ENCODE measurements at places on chromosomes 5 and 9.

- no peak for DNase-seq
These were observed 61.7 kb downstream of the RGS3 start for GRCh38 chr9:113525205-113525604.

DNA sequence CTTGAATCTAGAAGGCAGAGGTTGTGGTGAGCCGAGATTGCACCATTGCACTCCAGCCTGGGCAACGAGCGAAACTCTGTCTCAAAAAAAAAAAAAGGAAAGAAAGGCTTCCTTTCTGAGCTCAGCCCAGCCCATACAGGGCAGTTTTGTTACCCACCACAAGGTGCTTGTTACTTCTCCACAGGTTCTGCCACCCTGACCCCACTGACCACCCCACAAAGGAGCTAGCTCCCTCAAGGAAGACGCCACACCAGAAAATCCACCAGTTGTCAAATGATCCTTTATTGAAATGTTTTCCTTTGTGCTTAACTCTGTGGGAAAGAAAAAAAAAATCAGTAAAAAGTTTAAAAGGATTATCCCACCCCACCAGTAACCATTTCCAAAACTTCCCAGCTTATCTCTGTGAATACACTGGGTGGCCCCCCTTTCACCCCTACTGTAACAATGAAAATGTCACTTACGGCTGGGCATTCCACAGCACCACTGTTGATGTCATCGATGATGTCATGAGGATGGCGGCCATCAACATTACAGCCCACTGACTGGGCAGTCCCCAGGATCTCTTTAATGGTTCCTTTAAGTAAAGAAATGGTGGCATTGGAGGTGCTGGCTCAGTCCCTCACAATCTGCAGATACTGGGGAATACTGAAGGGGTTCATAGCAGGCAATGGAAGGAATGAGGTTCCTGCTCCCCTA, 3.6 kb downstream of the RPL12 start:
- DNase-seq, result no peak

DNA sequence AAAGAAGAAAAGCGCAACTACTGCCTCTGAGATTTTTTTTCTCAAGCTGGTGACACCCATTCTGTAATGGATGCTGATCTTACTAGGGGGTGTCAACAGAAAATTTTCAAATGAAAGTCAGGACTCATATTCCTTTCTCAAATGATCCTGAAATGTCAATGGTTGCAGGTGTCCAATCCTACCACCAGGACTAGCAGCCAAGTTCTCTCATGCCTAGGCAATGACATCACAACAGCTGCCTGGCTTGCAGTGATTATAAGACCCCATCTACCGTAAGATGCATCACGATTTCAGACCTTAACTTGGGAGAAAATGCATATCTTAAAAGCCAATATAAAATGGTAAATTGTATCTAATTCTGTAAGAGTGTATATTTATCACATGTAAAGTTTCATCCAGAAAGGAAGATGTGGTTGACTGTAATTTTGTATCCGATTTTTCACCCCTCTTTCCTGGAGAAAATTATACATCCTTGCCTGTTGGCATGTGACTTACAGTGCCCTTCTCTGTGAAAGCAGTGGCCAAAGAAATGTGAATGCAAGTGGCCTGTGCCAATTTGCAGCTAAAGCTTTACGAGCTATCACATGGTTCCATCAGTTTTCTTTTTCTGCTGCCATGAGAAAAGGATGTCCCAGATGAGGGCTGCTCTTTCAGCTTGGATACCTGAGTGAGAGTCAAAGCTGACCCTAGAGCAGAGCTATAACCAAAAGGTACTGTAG, 104.4 kb downstream of the DENND1A start:
- DNase-seq, result no peak

DNA sequence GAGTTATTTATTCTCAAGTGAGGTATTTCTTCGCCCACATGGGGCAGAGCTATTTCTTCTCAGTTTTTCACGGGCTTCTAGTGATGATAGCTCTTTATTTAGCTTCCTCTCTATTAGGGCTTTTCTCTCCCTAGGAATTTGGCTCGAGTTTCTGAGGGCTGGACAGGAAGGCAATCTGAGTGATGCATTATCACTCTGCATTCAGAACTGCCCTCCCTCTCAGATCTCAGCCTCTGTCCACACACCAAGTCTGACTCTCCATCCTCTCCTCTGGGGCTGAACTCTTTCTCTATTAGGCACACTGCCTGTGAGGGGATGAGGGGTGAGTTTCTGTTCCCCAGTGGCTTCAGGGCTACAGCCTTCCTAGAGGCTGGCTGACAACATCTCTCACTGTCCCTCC, 14.9 kb upstream of the SCAMP1 start:
- DNase-seq, result no peak

GRCh38 chr5:63674881-63675280, 287.4 kb downstream of the HTR1A start:
- no peak for DNase-seq

Measured in hematopoietic multipotent progenitor cell treated with erythropoietin and hydrocortisone succinate and interleukin-3 and kit ligand, for 8 days (in vitro differentiated cells).